Fibroblast of skin of right biceps (primary cell): ENCODE measurements at places on chromosomes 4 and X.

DNA sequence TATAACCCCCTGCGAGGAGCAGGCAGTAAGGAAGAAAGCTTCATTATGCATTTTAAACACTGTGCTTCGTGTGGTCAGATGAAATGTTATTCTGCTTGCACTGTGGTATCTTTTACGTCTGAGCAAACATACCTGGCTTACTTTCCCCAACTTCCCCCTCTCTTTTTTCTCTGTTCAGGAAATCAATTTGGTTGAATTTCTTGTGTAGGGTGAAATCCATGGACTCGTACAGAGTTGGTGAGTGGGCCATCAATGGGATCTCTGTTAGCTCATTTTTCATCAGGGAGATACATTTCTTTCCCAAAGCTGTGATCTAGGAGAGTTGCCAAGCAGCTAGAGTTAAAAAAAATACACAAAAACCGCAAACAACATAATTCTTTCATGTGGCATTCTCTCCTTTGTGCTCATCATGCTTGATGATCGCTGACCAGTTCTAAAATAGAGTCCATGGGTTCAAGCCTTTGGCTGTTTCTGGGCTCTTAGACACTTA, 98.5 kb downstream of the FRAS1 start:
- DNase-seq = peak; percentile 51

GRCh38 chrX:14871767-14872166, 1.1 kb downstream of the FANCB start:
- no peak for DNase-seq

DNA sequence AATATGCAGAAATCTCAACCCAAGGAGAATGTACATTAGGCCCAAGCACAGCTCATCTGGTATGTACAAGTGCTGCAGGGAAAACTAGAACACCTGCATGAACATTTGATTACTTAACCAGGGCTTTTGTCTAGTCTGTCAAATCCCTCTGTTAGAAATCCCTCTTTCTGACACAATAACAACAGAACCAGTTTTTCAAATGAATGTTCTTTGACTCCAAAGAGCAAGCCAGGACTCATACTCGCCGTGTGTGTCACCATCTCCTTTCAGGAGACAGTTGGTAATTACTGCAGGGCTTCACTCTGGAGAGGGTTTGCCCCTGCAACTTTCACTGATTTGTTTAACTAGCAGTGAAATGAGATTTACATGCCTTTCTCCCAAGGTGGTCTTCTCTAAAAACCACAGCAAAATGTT, 143.0 kb upstream of the FAM241A start:
- peak; percentile 35 for DNase-seq

GRCh38 chr4:61200916-61201526, 895 bp downstream of the ADGRL3 start:
- DNase-seq = peak; percentile 29

GRCh38 chr4:34486461-34487363, 1757.6 kb downstream of the ARAP2 start:
- no peak for DNase-seq
